Memory B cell (primary cell): ENCODE measurements at places on chromosomes 2 and 18.

- DNase-seq = no peak
These were observed 65.8 kb downstream of the ANKRD62 start for GRCh38 chr18:12159446-12159845.

GRCh38 chr2:176826356-176826755 is 386.2 kb upstream of the HNRNPA3 start:
- DNase-seq = no peak

GRCh38 chr2:112701052-112701451 is 19.8 kb upstream of the NT5DC4 start:
- DNase-seq = no peak

DNA sequence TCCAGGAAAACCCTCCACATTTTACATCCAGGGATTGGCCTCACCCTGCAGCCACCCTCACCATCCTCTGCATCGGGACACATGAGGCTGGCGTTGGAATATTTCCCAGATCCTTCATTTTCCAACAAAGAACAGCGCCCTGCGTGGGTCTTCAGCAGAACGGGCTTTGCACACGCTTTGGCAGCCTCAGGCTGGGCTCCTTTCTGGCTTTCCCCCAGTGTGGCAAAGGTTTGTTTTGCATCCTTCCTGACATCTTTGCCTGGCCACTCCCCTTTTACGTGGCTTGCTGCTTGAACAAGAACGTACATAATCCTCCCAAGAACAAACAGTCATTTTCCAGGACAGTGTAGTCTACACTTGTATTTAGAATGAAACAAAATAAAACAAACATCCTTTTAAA is 25.6 kb upstream of the GREB1 start:
- DNase-seq = no peak

GRCh38 chr2:183383854-183384253 is 259.6 kb downstream of the NUP35 start:
- DNase-seq = no peak

DNA sequence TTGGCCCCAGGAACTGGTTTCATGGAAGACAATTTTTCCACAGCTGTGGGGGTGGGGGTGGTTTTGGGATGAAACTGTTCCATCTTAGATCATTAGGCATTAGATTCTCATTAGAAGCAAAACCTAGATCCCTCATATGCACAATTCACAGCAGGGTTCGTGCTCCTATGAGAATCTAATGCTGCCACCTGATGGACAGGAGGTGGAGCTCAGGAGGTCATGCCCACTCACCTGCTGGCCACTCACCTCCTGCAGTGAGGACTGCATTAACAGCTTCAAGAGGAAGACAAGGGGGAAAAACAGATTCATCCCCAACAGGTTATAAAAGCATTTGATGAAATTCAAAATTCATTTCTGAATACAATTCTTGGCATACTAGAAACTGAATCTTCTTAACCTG is 38.5 kb downstream of the THAP4 start:
- no peak for DNase-seq

DNA sequence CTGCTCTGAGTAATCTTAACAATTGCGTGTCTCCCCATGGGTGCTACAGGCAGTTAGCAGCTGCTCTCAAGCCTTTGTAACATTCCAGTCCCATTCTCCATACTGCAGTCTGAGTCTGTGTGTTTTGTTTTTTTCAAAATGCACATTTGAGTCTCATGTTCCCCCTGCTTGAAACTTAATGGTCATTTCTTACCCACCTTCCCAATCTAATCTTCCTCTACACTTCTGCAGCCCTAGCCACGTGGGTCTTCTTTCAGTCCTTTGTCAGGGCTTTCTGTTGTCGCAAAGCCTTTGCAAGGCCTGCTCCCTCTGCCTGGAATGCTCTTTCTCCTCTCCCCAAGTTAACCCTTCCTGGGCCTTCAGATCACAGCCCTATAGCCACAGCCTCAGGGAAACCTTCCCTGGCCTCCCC is 24.5 kb downstream of the ELAC1 start:
- no peak for DNase-seq

DNA sequence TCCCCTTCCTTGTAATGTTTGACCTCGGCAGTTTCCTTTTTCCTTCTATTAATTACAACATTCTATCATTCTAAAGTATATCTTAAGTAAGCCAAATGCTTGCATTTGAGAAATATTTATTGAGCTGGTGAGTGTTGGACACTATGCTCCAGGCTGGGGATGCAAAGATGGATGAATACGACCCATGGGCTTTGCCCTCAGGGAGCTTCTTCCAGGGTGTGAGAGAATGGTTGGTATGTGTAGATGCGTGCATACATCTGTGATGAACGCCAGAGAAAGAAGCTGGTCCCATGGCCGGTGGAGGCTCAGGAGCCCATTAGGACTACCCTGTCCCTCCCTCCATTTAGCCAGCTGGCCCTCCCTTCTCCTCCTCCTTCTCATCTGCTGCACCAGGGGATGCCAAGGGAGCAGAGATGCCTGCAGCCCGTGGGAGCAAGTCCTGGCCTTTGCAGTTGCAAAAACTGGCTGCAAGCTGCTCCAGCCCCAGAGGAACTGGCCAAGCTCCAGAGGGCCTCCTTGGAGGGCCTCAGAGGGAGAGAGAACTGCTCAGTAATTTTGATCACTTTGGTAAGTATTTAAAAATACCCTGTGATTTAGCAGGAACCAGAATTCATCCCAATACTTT is 65.7 kb upstream of the FOSL2 start:
- DNase-seq = no peak

- no peak for DNase-seq
These were observed 31.4 kb upstream of the TAF1B start for GRCh38 chr2:9811679-9812511.

DNA sequence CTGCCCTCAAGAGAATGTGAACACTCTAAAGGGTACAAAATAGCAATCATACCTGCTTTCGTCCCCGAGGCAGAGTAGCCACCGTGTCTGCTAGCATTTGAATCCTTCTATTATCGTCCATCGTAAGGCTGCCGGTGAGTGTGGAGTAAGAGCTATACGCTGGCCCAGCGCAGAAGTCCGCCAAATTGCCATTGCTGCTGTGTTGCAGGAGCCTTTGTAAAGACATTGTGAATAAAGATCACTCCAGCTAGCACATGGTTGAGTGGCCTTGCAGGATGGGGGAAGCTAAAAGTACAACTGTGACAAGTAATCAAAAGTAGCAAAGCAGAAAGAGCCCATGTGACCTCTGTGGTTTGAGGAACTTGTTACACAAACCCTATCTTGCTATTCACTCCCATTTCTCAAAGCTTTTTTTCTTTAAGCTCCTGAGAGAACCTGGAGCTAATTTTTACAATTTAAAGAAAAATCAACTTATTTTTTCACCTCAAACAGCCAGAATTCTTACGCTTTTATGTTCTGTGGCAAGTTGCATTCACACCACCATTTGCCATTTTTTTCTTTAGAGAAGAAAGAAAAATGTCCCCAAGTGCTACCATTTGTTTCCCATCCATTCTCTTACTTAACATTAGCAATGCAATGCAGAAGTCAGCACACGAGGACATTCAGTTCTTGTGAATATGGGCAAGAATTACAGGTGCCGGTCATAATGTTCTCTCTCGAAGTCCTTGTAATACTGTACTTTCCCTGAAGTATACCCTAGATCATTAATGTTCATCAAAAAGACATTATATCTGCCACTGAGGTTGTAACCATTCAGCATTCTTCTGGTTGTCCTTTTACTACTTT is at the start of gene CYTIP:
Gene CYTIP, minus strand, starts transcription at position 295 of the 846 bp plus-strand sequence. Its CDS starts 69 bp downstream, at position 226.
- peak; percentile 54 for DNase-seq

DNA sequence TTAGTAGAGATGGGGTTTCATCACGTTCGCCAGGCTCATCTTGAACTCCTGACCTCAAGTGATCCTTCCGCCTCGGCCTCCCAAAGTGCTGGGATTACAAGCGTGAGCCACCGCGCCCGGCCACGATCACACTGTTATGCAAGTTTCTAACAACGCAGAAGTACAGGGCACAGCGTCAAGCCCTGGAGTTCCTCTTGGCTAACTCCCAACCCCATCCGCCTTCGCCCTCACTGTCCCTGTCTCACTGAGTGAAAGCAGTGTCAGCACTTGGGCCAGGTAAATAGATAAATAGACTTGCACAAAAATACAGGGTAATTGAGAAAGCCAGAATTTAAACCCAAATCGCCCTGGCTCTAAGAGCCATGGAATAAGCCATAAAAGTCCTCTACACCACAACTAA is 111.7 kb downstream of the ACVR1 start:
- DNase-seq = no peak

- DNase-seq = no peak
These were observed 109.2 kb downstream of the MREG start for GRCh38 chr2:215904101-215904500.

DNA sequence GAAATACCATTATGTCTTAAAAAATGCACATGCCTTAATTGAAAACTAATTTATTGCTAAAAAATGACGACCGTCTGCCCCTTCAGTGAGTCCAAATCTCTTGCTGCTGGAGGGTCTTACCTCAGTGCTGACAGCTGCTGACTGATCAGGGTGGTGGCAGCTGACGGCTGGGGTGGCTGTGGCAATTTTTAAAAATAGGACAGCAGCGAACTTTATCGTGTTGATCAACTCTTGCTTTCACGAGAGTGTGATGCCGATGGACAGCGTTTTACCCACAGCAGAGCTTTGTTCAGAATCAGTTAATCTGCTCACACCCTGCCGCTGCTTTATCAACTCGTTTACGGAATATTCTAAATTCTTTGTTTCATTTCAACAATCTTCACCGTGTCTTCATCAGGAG is 21.2 kb upstream of the CTDP1 start:
- no peak for DNase-seq

DNA sequence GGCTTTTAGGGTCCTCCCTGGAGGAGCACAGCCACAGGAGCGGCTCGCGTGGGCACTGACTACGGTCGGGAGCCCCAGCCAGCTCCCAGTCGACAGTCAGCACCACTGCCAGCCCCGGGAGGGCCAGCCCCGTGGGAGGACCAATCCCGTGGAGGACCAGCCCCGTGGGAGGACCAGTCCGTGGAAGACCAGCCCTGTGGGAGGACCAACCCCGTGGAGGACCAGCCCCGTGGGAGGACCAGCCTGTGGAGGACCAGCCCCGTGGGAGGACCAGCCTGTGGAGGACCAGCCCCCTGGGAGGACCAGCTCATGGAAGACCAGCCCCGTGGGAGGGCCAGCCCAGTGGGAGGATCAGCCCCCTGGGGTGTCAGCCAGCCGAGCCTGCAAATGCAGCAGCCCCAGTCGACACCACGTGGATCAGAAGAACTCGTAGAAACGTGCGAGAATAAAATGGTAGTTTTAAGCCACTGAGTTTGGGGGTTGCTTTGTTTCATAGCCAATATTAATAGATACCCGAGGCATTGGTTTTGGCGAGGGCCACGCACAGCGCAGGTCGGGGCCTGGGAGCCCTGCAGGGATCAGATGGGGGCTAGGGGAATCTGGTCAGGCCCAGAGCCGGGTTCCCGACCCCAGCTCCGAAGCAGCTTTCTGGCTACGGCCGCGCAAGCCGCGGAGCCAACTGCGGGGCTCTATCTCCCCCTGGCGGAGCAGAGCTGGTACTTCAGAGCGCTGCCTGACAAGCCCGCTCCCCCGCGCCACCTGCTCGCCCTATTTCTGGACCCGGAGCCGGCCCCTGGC is 73.0 kb downstream of the TEX51 start:
- peak; percentile 69 for DNase-seq

DNA sequence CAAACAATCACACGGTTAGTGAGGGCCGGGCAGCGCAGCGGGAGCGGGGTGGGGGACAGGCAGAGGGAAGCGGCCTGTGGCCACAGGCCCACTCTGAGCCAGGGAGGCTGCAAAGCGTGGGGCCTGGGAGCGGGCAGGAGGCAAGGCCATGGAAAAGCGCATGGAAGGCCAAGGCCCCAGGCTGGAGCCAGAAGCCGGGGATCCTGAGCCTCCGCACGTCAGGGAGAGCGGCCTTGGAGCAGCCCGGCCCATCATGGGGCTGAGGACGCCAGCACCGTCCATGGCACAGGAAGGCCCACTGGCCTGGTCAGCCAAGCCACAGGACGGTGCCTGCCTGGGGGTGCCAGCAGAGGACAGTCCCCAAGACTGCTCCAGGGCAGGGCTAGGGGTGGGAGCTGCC is 43.1 kb downstream of the AQP12A start:
- DNase-seq = no peak

DNA sequence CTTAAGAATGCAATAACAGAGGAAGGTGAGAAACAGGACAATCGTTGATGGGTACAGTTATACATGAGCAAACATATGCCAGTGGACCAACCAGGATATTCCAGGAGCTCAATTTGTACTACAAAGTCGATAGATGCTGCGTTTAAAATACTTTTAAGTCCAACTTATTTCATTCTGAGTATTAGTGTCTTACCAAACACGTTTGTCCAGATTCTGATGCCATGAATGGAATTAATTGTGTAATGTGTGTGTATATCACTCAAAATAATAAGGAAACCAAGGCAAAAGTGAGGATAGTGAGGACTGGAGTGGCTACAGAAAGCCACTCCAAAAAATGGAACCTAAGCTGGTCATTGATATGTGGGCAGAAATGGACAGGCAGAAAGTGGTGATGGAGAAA is 332.6 kb downstream of the RIT2 start:
- DNase-seq = no peak

DNA sequence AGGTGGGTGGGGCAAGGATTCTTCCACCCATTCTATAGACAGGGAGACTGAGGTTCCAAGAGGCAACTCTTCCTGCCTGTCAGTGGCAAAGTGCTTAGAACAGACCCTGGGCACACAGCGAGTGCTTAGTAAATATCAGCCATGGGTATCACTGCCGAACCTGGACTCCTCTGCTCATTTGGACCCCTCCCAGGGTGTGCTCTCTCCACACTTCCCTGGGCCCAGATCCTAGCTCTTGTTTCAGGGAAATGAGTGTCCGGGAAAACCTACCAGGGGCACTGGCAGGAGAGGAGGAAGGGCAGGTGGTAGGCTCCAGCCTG is 136.3 kb downstream of the CYP26B1 start:
- no peak for DNase-seq

DNA sequence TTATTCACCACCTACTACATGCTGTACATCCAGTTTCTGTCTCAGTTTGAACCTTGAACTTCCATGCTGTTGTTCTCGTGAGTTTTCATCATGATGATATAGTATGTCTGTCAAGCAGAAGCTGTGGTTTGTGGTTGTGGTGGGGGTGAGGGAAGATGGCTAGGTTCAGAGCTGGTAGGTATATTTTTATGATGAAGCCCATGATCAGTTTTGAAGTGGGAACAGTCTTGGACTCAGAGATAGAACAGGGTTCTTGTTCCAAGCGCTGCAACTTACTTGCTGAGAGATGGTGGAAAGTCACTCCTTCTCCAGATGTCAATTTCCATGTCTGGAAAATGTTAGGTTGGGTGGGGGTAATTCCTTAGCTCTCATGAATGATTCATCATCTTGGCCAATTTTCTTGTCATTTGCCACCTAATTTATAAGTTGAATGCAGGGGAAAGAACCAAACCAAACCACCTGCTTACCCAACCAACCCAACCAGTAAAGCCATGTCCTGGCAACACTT is 21.6 kb downstream of the PMAIP1 start:
- no peak for DNase-seq

- DNase-seq = no peak
These were observed 87.4 kb downstream of the ZNF516 start for GRCh38 chr18:76407681-76408080.

GRCh38 chr18:36415171-36415570 is 117.7 kb downstream of the FHOD3 start:
- DNase-seq = no peak

GRCh38 chr18:79275992-79276391 is 119.7 kb upstream of the NFATC1 start:
- no peak for DNase-seq

- no peak for DNase-seq
These were observed 56.5 kb downstream of the CCDC195 start for GRCh38 chr2:224659714-224660113.
